ENCODE measurements at places on chromosomes 12 and 14.

DNA sequence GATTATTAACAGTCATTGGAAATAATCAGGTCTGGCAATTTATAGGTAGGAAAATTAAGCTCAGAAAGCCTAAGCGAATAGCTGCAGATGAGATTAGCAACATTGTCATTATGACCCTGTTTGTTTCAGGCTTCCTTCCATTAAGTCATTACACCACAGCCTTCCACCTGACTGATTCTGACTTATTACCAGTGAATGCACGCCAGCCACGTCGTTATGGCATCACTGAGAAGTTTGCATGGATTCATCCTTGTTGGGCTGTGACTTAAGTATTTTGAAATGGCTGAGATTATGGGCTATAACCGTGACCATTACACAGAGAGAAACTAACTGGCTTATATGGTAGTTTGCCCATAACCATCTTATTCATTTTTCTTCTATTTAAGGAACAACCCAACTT lies 18.6 kb downstream of the RASSF8 start:
- no peak for DNase-seq

DNA sequence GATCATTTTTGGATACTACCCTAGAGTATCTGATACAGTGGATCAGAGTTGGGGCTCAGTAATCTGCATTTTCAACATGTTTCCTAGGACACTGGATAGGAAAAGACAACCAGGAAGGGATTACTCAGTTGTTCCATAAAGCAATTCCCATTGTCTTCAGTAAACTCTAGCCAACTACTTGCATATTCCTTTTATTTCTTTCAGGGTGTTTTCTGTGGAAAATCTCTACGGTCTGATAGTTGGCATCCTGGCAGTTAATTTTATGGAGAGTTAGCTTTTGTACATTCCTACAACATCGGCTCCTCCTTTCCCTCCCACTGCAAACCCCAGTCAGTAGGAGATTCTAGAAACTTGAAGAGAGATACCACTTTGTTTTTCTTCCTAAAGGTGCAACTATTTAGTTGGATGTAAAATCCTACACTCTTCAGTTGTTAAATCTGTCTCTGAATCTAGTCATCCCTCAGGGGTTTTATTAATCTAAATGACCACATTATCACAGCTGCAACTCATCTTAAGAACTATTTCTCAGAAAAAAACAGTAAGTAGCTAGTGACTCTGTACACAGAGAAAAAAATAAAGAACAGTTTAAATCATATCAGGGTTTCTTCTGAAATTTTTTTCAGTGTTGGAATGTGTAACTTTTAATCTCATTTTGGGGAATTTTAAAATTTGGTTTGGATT lies 103.9 kb downstream of the PDE3A start:
- no peak for DNase-seq

DNA sequence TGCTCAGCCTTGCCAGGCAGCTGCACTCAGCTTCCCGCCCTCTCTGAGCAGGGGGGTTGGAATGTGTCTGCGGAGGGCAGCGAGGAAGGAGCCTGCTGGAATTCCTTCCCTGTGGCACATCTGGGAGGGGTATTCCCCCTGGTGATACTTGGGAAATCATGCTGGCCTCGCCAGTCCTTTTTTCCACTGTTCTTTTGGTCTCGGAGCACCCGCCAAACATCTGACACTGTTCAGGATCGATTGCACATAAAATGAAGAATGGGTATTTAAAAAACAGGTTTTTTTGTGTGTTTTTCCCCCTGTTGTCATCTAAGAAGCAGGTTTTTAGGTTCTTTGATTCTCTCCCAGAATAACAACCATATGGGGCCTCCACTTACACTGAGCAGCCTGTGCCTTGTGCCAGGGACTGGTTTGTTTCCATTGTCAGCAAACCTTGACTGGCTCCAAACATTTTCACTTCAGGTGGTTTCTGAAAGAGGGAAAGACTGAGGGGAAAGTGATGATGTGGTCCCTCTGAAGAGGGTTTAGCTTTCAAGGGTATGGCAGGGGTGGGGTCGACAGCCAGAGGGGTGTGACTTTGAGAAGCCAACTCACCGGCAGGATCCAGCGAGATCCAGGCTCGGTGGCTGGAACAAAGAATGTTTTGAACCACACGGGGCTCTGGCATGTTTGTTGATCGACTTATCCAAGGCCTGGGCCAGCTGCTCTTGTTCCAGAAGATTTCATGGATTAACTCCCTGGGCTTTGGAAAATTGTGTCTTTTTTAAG lies 215.1 kb downstream of the CACNA1C start:
- DNase-seq = no peak

GRCh38 chr12:46253544-46254162 lies 15.2 kb downstream of the SLC38A1 start:
- DNase-seq = no peak

GRCh38 chr12:32454075-32454474 lies 54.7 kb downstream of the FGD4 start:
- no peak for DNase-seq

- DNase-seq = no peak
These were observed 304.8 kb upstream of the ATP2B1 start for GRCh38 chr12:90013409-90013808.

DNA sequence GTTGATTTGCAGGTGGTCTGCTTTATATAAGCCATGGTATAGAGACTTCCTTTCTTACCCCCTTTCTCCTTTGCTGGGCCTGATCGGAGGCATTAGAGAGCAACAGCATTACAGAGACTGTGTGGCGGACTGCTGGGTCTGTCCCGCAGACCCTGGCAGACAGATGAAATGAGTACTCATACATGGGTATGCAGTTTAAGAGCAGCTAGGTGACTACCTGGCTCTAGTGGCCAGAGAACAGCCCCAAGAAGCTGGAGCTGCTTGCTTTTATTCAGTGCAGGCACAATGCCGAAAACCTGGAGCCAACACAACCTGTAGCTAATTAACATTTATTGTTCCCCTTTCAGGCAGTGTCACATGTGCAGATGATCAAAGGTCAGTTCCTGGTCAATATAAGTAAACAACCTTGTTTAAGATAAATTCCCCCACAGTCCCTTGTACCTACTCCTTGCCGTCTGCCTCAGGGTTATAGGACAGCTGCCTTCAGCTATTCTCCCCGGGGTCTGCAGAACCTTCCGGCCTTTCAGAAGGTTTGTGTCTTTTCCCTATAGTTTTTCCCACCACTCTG lies 160.0 kb downstream of the TRHDE start:
- no peak for DNase-seq

DNA sequence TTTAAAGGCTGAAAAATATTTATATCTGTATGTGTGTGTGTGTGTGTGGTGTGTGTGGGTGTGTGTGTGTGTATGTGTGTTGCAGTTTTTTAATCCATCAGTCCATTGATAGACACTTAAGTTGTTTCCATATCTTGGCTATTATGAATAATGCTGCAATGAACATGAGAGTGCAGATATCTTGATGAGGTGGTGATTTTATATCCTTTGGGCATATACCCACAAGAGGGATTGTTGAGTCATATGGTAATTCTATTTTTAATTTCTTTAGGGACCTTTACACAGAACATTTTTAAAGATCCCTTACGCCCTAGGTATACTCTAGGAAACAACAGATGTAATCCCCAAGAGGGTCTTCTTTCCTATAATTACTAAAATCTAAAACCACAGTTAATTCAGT lies 154.5 kb upstream of the CLEC14A start:
- no peak for DNase-seq

Data from GM12864 (cell line).